ENCODE measurements at places on chromosomes 3 and 15. TPM values are rescaled to one million over a fixed set of nuclear protein-coding genes. Genes with fewer than 3 reads are reported as not detected.

GRCh38 chr15:40280260-40281056 is 2.4 kb downstream of the ANKRD63 start:
- no peak for DNase-seq

GRCh38 chr3:190492129-190492528 is 21.8 kb upstream of the IL1RAP start:
- no peak for DNase-seq

GRCh38 chr3:159652452-159652851 is 336.2 kb upstream of the IL12A start:
- no peak for DNase-seq

The DOCK3 gene
- 1.9 TPM for total RNA-seq
